Vagina (tissue), 2 donors: ENCODE measurements at places on chromosomes 13 and 19. TPM values are rescaled to one million over a fixed set of nuclear protein-coding genes. Genes with fewer than 3 reads are reported as not detected.

Gene IZUMO1
- 2.2 TPM for total RNA-seq

Gene CFD
- total RNA-seq: 2,325 TPM

Gene ZNF823
- 14.2 TPM for total RNA-seq

Gene NXNL1
- total RNA-seq: not detected

Gene LIM2
- total RNA-seq: not detected

Gene B3GLCT
- total RNA-seq: 8.1 TPM

Gene PTPRH
- 4.4 TPM for total RNA-seq

Gene MED25
- 25.0 TPM for total RNA-seq

Gene LCP1
- total RNA-seq: 30.9 TPM
